ENCODE measurements at places on chromosomes 12 and 14.

- no peak for DNase-seq
Measured at GRCh38 chr12:70692681-70693288, 55.6 kb upstream of the PTPRB start.

GRCh38 chr12:113271853-113272561 lies 50.7 kb downstream of the TPCN1 start:
- no peak for DNase-seq

DNA sequence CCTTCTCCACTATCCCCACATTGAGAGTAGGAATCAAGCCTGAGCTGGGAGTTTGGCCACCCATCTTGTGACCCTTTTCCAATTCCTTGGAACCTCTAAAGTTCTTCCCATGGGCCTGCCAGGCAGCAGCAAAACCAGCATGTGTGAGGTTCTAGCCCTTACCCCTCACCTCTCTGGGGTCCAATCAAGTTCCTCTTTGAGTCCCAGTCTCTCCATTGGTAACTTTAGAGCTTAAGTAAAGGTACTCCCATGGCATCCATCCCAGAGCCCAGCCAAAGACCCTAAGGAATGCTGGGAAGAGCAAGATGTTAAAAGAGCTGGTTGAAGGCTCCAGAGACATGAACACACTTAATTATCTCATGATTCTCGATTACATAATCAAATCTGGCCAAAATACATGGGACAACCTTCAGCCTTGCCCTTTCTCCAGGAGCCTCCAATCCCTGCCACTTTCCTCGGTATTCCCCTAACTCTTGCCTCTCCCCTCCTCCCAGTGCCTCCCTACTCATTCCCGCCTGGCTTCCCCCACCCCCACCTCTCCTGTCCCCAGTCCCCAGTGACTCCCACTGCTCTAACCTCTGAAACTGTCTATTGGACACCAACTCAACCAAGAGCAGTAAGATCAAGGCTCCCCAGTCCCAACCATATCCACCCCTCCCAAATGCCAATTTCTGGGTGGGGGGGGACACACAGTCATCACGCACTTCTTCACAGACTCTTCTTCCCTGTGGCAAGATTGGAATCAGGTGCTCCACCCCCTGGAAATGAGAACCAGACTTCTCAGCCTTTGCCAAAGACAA lies 4.8 kb upstream of the TNS2 start:
- DNase-seq, result no peak

- DNase-seq, result no peak
Measured at GRCh38 chr12:100027671-100028070, 42.9 kb upstream of the ANKS1B start.

DNA sequence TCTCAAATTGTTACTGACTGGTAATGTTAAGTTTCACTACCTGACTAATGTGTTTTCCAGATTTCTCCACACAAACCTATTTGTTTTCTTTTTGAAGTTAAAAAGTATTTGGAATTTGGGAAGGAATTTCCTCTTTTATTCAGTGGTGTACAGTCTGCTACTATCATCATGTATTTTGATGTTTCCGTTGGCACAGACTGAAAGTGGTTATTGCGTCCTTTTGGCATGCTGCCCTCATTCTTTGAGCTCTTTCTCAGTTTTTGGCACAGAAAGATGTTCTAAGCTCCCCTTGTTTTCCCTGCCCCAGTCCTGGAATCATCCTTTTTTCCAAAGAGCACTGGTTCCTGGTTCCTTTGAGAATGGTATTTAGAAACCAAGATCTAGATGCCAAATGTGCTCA lies 31.4 kb upstream of the RTRAF start:
- DNase-seq, result no peak

DNA sequence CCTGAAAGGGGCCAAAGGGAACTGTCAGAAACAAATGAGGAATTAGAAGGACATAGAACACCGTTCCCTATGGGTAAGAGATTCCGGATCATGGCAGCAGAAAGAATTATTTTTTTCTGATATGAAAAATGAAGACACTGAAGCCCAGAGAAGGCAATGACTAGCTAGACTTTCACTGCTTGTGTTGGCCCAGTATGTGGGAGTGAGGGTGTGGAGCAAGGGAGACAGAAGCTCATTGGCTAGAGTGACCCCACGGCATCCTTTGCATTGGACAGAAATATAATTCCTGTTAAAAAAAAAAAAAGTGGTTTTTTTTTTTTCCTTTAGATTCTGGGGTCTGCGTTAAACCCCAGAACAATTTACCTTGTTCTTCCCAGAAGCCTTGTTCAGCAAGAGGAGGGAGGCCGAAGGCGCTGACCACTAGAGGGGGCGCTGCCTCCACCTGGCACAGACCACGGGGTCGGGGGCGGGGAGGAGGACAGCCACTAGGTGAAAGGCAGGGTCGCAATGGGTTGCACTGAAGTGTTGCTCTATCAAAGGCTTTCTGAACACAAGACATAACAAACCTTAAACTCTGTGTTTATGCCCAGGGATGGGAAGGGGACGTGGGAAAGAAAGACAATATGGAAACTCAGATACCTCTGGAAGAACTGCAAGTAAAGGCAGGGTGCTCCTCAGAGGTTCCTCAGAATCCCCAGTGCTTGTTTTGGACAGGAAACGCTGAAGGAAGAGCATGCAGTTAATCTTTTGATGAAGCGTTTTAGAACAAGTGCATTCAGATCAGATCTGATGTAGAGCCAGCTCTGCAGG lies 156.8 kb downstream of the KCNA5 start:
- no peak for DNase-seq

DNA sequence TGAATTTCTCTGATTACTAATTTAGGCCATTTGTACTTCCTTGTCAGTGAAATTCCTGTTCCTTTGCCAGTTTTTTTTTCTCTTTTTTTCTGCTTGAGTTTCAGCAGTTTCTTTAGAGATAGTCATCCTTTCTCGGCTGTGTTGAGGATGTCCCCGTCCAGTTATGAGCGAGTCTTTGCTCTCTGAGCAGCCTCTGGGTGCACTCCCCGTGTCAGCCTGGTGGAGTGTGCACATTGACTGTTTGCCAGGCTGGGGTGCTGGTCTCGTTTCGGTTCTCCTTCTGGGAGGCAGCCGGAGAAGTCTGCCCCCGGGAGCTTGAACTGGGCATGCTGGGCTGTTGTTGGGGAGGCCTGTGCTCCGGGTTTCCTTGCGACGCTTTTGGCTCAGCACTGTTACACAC lies 3.0 kb downstream of the PACS2 start:
- no peak for DNase-seq

- DNase-seq, result no peak
Measured at GRCh38 chr14:71444030-71444822, 488.0 kb upstream of the RGS6 start.

DNA sequence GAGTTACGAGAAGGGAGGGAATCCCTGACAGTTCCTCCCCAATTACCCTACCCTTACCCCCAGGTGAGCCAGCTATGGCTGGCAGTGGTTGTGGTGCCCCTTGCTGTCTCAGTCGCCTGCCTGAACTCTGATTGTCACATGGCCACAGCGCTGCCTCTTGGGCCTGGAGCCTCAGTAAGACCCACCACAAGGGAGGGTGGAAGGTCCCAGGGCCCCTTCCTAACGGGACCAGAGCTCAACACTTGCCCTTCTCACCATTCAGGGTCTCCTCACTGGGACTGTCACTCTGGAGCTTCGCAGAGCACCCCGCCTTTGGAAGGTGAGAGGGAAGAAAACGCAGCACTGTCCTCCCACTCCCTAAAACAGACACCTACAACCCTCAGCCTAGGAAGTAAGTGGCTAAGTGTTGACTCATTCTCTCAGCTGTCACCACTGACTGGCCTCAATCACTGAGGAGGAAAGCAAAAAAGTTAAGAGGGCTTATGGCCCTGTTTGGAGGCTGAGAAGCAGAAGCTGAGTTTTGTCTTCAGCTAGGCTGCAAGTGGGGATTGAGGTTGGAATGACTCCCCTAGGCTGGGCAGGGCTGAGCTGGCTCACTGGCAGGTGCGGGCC lies 1.0 kb downstream of the TMEM253 start:
- no peak for DNase-seq

GRCh38 chr12:119024356-119024755 lies 43.0 kb downstream of the SRRM4 start:
- no peak for DNase-seq

DNA sequence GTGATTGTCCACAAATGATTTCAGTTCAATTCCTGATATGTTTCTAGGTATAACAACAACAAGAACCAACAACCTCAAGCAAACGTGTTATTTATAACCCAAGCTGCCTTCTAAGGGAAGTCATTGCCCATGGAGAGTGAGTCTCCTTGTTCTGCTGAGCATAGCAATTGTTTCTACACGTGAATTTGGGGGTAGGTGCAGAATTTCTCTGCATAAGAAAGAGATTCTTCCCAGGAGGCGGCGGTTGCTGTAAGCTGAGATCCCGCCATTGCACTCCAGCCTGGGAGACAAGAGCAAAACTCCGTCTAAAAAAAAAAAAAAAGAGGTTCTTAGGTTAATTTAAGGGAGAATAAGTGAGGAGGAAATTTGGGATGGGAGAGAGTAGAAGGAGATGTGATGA lies 226.5 kb upstream of the PELI2 start:
- DNase-seq, result no peak

GRCh38 chr12:64203036-64203435 lies 19.1 kb downstream of the KICS2 start:
- no peak for DNase-seq

DNA sequence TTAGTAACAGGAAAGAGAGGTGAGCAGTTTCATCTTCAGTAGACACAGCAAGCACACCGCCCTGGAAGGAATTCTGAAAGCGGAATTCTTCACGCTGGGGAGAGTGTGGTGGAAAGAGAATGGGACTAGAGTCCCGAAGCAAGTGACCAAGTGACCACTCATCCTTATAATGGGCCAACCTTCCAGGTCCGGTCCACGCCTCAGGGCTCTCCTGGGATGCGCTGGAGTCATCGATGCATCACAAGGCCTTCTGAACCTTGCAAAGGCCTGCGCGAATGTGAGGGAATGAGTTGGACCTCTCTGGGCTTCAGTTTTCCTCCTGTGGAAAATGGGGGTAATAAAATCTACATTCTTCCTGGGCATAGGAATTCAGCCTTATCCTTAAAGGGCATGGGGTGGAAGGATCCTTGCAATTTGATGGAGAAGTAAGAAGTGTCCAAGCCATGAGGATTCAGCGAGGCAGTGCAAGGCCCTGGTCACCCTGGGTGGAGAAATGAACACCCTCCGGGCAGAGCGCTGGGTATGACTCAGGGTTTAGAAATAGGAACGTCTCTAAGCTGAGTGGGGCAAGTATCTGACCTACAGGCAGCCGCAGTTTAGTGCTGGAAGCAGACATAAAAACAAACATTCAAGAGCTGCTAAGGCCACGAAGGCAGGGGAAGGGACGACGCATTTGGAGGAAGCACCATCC lies 97.7 kb downstream of the SETD3 start:
- no peak for DNase-seq

DNA sequence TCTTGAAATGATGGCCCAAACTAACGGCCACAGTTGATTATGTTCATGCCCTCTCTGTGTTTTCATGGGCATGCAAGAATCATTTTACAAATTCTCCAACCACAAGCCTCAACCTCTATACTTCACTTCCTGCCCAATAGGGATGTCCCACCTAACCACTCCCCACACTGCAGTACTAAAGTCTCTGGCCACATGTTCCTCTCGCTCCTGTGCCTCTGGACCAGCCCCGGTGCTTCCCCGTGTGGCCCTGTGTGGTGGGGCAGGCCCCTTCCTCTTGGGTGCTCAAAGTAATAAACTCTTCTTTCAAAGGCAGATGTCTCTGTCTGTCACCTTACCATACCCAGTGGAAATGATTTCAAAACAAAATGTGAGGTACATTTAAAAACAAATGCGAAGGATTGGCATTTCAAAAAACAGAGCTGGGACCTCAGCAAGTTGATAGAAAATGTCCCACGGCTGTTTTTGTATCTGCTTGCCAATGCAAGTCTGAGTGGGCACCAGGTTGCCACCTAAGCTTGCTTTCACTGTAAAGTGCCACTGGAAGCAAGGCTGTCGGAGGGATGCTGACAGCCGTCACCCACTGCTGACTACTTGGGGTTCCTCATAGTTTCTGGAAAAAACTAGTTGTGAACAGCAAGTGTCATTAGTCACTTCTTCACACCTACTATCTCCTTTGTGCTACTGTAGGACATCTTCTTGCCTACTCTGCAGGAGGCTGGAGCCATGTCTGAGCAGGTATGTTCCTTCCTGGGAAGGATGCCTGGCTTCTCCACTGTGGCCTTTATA lies 8.2 kb upstream of the SERPINA11 start:
- DNase-seq, result no peak

GRCh38 chr14:57749267-57749666 lies 116.6 kb downstream of the SLC35F4 start:
- no peak for DNase-seq

GRCh38 chr12:115132905-115133304 lies 448.9 kb upstream of the TBX3 start:
- no peak for DNase-seq

GRCh38 chr14:90555126-90556011 lies 158.5 kb downstream of the CALM1 start:
- no peak for DNase-seq

DNA sequence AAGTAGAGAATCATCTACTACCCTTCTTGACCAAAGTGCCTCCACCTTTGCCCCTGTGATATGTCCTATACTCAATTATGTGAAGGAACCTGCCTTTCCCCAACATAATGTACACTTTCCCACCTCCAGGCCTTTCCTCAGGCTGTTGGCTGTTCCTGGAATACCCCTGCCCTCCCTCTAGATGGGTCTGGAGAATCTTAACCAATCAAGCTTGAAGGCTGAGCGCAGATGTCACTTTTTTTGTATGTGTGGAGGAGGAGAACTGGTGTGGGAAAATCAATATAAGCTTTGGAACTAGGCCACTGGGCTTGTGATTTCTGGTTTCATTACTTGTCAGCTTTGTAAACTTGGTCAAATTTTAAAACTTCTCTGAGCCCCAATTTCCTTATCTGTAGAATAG lies 4.7 kb downstream of the BMAL2 start:
- DNase-seq, result no peak

- DNase-seq, result no peak
Measured at GRCh38 chr12:28987538-28988324, 161.3 kb upstream of the FAR2 start.

GRCh38 chr14:65770681-65771080 lies 358.2 kb downstream of the FUT8 start:
- no peak for DNase-seq

GRCh38 chr14:49314737-49315136 lies 271.4 kb downstream of the RPS29 start:
- no peak for DNase-seq

- DNase-seq, result no peak
Measured at GRCh38 chr12:8913702-8914032, 642 bp upstream of the PHC1 start.

- no peak for DNase-seq
Measured at GRCh38 chr14:104638190-104638589, 33.6 kb upstream of the TMEM179 start.

DNA sequence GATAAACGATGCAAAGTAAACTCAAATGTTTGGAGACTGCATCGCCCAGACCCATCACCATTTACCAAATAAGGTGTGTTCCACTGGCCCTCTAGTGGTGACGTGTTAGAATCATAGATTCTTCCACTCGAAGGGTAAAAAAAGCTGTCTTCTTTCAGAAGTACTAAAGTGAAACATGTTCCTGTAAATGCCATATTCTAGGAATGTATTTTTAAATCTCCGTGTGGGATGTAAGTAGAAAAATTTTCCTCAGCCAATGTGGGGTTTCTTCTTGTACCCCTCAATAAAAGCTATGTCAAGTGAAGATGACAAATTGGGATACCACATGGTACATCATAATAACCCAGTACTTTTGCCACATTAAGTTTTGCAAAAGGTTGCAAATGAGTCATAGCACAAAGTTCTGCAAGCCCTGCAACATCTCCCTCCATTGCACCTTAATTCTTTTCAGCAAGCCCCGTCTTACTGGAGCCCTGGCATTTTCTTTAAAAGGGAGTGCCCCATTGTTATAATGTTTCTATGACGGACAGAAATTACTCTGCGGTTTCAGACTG lies 100.8 kb downstream of the CCER1 start:
- DNase-seq, result no peak

GRCh38 chr12:86367137-86367536 lies 110.9 kb upstream of the MGAT4C start:
- DNase-seq, result no peak

All from CD8-positive, alpha-beta memory T cell (primary cell).